Ovary (tissue), 10 donors: ENCODE measurements at places on chromosomes 5 and 9. TPM values are rescaled to one million over a fixed set of nuclear protein-coding genes. Genes with fewer than 3 reads are reported as not detected.

Gene C9
- polyA plus RNA-seq = not detected

- peaks cover 12% of the 10 kb centered on the region for H3K4me1 ChIP-seq
- no peak overlapping the region for H3K4me3 ChIP-seq
- H3K27me3 ChIP-seq = no peaks in the 10 kb centered on the region
- DNase-seq = peak; percentile 68
Observed at GRCh38 chr9:38026021-38026809, 42.8 kb downstream of the SHB start.

DNA sequence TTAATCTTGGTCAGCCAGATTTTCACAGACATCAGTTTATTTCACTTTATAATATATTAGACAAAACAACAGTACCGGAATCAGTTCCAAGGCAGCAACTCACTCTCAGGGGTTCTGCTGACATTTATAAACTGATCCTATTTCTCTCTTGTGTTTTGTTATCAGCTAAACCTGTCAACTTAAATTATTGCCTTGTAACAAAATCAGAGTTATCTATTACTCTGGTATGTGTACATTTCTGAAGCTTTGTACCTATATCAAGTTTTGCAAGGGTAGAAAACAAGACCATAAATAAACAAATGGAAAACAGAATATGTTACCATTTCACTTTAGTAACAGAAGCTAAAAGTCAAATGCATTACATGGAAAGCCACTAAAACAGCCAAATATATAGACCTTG lies 122.1 kb downstream of the SIL1 start:
- H3K27ac ChIP-seq = no peak overlapping the region
- no peak for DNase-seq
- no peak overlapping the region for H3K4me3 ChIP-seq
- no peaks in the 10 kb centered on the region for H3K36me3 ChIP-seq
- H3K27me3 ChIP-seq = no peaks in the 10 kb centered on the region

- no peaks in the 10 kb centered on the region for H3K27me3 ChIP-seq
- H3K4me3 ChIP-seq = no peak overlapping the region
- no peaks in the 10 kb centered on the region for H3K36me3 ChIP-seq
- no peak for DNase-seq
Observed at GRCh38 chr9:134617836-134618162, 23.8 kb upstream of the COL5A1 start.
